Inflammatory macrophage treated with lipopolysaccharide for 4 hours (primary cell): ENCODE measurements at places on chromosomes 11 and 22.

DNA sequence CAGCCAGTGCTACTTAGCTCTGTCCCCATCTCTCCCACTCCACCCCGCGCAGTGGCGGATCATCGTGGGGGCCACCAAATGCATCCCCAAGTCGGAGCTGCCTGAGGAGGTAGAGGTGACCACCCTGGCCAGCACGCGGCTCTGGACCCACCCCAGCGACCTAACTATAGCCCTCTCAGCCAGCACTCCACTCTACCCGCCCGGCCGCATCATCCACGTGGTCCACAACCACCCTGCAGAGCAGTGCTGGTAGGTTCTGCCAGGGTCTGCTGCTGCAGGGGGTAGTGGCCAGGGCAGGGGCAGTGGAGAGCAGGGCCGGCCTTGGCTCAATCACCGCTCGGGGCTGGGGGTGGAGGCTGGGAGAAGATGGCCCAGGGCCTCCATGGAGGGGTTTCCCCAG is 13.0 kb upstream of the MYRF start:
- DNase-seq: no peak

DNA sequence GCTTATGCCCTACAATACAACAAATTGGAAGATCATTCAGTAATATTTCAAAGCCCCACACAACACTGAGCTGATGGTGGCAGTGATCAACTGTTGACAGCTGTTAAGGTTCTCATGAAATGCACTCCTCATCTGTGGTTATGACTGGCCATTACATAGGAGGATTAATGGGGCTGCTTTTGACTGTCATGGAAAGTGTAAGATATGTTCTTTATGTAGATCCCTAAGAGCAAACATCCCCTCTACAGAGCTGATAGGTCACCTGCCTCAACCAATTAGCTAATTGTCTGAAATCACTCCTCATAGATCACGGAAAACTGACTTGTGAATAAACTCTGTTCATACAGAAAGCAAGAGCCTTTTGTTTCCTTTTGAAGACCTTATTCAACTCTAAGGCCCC is 78.1 kb downstream of the GAB2 start:
- no peak for DNase-seq

GRCh38 chr11:74390697-74391096 is 7.5 kb downstream of the PGM2L1 start:
- DNase-seq: peak; percentile 16

- DNase-seq: no peak
Observed at GRCh38 chr11:113176599-113177360, 137.6 kb upstream of the TTC12 start.

- DNase-seq: no peak
Observed at GRCh38 chr11:14882196-14882595, 9.8 kb downstream of the CYP2R1 start.

GRCh38 chr22:29141078-29141688 is 64.5 kb upstream of the EMID1 start:
- no peak for DNase-seq

DNA sequence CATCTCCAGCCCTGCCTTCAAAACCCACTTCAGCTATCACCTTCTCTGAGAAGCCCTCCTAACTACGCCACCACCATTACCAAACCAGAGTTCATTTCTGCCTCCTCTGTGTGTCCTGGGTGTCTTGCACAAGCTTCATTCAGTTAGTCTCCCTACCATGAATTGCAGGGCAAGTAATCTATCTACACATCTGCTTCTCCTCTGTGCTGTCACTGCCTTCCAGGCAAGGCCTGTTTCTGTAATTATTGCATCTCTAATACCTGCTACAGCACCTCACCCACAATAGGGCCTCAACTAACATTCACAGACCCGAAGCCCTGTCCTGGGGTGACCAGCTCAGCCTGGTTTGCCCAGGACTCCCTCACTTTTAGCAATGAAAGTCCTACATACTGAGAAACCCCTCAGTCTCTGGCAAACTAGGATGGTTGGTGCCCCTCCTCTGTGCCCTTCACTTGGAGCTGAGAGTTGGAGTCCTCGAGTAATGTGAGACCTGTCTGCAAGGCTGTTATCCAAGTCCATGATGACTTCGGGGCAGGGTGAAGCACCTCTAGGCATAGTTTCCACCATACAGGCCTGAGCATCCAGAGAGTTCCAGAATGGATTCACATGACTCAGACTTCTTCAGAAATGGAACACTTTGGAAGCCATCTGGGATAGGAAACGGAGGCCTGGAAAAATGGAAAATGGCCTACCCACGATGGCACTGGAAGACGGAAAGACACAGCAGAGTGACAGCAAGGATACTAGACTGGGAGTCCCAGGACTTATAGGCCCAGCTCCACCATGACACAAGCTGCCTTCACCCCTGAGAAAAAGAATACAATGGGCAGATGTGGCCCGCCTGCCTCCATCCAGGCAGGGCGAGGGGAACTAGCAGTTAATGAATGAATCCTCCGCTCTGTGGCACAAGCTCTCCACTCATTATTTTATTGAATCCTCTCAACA is 269.3 kb downstream of the BUD13 start:
- no peak for DNase-seq

DNA sequence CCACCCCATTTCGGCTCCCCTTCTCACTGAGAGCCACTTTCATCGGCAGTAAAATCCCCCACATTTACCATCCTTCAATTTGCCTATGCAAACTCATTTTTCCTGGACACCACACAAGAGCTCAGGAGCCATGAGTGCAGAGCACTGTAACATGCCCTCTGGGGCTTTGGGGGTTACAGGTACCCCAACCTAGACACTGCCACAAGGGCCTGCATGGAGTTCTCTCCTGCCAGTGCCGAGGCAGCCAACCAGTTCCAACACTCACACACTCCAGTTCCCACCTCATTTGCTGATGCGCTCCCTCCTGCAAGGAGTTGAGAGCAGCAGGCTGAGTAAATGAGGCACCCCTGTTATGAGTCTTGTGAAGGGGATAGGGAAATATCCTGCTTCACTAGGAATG is 76.1 kb downstream of the SMCO4 start:
- no peak for DNase-seq

- DNase-seq: no peak
Observed at GRCh38 chr11:27309046-27309445, 54.0 kb downstream of the CCDC34 start.

DNA sequence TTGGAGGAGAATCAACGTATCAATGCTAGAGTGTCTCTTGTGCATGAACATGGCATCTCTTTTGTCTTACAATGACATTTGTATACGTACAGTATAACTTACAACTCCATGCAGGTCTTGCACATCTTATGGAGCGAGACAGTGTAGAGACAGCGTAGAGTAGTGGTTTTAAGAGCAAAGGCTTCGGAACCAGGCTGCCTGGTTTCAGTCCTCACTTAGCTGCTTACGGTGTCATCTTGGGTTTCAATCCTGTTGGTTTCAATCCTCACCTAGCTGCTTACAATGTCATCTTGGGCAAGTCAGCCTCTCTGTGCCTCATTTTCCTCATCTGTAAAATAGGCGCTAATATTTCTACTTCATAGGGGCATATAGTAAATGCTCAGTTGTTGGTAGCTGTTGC is 98.2 kb downstream of the PACS1 start:
- DNase-seq: no peak

- no peak for DNase-seq
Observed at GRCh38 chr11:82038154-82038553, 695.5 kb downstream of the FAM181B start.

DNA sequence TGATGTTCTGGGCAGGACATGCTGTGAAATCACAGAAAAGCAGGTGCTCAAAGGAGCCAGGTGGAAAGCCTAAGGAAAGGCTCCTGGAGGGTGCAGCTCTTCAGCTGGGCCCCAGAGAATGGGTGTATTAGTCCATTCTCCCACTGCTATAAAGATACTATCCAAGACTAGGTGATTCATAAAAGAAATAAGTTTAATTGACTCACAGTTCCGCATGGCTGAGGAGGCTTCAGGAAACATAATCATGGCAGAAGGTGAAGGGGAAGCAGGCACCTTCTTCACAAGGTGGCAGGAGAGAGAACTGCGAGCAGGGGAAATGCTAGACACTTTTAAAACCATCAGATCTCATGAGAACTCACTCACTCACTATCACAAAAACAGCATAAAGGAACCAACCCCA is 43.1 kb upstream of the DEUP1 start:
- DNase-seq: no peak

DNA sequence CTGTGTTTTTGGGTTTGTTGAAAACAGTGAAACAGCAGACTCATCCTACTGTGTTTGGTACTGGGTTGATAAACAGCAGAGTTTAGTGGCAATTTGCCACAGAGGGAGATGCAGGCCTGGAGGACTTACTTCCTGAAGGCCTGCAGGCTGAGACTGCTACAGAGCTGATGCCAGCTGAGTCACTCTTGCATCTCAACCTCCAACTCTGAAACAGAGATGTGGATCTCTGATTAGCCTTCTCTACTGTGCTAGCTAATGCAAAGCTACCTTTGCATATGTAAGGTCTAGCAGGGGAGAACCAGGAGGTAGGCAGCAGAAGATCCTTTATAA is 14.3 kb downstream of the ATP5MG start:
- DNase-seq: peak; percentile 70

DNA sequence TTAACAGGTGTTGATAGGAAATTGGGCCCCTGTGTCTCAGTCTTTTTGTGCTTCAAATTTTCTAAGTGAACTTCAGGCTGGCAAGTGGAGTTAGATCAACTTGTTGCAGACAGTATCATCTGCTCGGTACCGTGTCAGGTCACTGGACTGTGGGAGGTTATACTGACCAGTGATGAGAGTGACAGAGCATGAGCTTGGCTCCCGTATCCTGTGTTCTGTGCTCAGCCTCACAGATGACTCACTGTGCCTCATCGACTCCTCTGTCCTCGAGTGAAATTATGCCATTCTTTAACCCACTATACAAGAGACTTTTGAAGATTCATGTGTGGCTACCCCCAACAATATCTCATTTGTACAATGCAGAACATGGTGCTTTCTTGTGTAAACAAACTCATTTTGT is 7.9 kb downstream of the GRAP2 start:
- DNase-seq: no peak

DNA sequence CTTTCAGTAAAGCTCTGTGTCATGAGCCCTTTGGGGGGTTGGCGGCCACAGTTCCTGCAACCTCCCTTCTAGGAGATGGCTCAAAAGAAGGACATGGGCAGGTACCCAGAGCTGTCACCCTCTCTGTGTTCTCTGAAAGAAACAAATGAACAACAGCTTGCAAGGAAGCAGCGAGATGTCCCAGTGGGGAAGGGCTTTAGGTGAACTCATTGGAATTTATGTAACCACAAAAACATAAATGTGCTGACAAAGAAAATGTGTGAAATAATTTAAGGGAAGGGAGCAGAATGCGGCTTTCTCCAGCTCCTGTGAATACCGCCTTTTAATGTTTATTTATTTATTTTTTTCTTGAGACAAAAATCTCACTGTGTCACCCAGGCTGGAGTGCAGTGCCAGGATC is 3.3 kb downstream of the PARVG start:
- DNase-seq: no peak

DNA sequence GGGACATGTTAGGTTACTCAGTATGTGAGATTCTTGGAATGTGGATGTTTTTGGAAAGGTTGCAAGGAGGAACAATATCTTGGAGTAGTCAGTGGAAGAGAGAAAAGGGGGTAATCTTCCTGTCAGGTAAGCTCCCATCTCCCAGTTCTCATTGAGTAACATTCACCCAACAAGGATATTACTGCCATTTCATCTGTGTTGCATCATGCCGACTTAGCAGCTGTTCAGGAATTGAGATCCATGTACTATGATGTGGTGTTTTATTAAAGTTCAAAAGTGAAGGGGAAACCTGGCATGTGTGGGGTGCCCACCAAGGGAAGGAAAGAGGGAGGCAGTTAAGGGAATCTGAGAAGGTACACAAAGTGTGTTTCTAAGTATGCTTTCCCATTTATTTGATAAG is 58.4 kb upstream of the RASSF10 start:
- DNase-seq: no peak

GRCh38 chr11:16127732-16128131 is 228.6 kb downstream of the SOX6 start:
- DNase-seq: no peak

DNA sequence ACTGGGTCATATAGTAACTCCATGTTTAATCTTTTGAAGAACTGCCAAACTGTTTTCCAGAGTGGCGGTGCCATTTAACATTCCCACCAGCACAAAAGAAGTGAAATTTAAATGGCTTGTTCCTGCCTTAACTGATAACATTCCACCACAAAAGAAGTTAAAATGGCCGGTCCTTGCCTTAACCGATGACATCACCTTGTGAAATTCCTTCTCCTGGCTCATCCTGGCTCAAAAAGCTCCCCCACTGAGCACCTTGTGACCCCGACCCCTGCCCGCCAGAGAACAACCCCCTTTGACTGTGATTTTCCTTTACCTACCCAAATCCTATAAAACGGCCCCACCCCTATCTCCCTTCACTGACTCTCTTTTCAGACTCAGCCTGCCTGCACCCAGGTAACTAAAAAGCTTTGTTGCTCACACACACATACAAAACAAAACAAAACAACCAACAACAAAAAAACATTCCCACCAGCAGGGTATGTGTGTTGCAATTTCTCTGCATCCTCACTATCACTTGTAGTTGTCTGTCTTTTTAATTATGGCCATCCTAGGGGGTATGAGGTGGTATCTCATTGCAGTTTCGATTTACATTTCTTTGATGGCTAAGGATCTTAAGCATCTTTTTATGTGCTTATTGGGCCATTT is 109.0 kb downstream of the FAR1 start:
- DNase-seq: no peak

DNA sequence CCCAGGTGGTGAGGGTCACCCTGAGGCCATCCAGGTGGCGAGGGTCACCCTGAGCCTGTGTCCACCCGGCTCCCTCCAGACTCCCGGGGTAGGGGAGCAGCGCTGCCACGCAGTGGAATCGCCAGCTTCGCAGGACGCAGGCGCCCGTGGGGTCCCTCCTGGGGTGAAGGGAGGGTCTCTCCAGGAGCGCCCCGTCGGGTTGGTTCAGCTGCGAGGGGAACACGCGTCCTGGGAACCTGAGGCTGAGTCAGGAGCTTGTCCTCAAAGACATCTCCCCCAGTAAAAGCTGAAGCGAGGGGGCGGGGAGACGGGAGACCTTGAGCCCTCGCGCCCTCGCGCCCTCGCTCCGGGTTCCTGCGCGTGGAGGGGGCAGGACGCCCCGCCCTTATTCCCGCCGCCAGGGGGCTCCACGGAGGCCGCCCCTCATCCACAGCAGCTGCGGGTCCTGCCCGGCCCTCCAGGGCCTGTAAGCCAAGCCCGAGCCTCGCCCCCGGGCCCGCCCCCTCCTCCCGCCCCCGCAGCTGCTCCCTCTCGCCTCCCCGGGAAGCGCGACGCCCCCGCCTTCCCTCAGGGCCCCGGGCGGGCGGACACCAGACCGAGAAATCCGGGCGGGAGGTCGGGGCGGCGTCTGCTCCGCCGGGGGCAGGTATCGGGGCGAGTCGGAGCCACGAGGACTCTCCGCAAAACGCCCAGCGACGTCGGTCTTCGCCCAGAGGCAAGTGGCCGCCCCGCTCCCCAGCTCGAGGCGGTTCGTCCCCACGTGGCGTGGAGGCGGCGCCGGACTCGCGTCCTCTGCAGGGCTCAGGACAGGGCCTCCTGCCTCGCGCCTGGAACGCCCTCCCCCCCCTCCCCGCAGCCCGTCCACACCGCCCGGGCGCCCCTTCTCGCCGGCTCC is 22.8 kb downstream of the PIM3 start:
- DNase-seq: no peak

GRCh38 chr11:13141731-13142709 is 132.9 kb downstream of the RASSF10 start:
- DNase-seq: no peak
